Posterior vena cava (tissue), 2 donors: ENCODE measurements at places on chromosomes 6 and 20. TPM values are rescaled to one million over a fixed set of nuclear protein-coding genes. Genes with fewer than 3 reads are reported as not detected.
A peak's percentile ranks its signal among the peaks of the same experiment; 100 is the strongest.

ZNF334 gene
- total RNA-seq, result 1.1 TPM

C6orf141 gene
- total RNA-seq, result 1.6 TPM

TAP2 gene
- total RNA-seq, result 23.3 TPM

DDX43 gene
- total RNA-seq, result 0.43 TPM

TUBB1 gene
- total RNA-seq, result 0.43 TPM

OR2B6 gene
- total RNA-seq, result not detected

DNA sequence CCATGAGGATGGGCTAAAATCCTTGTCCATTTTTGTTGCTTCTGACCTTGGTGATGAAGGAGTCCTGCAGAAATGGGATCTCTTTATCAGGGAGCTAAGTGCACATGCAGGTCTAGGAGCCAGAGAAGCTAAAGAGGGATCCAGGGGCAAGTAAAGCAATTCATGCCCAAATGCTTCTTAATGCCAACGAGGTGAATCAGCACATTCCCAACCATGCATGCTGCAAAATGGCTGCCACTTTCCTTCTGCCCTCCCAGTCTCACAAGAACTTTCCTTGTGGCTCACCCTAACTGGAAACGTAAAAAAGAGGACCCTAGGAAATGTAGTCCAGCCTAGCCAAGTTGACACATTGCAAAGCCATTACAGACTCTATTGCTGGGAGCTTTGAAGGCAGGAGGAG is 298.4 kb downstream of the MAFB start:
- DNase-seq, result no peak

DNA sequence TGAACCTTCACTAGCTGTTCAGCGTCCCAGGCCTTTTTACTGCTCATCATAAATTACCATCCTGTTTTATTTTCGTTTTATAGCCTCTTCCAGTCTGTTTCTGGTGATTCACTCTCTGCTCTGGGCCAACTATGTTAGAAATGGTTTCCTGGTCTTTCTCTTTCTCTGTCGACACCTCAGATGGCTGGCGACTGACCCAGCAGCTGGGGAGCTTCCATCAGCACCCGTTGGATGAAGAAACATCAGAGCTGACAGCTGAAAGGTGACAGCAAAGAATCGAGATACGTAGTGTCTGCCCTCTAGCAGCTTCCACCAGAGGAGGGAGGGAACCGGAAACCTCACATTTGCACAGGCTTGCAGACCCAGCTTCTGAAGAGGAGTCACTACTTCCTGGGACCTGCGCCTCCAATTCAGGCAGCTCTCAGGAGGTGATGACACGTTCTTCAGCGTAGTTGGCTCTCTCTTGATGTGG is 82.9 kb upstream of the MLN start:
- no peak for DNase-seq

DNA sequence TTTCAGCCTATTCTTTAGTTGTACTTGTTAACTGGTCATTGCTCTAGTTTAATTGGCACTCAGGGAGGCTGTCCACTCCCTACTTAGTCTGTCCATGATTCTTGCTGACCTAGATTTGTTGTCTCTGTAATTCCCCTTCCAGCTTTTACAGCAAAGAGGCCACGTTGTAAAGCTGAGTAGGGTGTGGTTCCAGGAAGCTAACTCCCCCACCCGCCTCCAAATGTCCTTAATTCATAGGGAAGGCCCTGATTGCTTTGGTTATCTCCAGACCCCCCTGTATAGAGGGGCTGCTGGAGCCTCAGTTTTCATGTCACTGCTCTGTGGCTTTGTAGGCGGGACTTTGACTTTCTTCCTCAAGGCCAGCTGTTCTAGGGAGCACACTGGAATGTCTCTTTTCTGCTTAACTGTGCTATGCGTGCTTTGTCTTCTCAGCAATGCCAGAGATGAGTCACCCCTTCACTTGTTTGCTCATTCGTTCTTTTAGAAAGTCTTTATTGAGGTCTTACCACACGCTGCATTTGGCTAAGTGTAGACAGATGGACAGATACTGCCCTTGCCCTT is 175.1 kb upstream of the JAG1 start:
- DNase-seq, result no peak

DNA sequence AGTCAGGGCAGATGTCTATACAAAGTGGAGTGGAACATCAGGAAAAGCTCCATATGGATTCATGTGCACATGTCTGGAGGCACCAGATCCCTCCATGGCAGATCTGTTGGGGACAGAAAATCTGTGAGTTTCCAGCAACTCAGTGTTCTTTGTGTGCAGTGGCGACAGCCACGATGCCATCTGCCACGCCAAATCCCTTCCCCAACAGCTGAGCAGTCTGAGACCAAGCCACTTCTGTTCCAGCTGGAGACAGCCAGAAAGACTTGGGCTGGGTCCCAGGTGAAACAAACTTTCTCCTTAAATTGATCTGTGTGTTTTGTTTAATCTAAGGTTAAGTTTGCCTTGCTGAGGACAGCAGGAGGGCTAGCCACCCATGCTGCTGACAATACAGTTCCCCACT is 22.9 kb downstream of the FKBP1A start:
- DNase-seq, result no peak

DNA sequence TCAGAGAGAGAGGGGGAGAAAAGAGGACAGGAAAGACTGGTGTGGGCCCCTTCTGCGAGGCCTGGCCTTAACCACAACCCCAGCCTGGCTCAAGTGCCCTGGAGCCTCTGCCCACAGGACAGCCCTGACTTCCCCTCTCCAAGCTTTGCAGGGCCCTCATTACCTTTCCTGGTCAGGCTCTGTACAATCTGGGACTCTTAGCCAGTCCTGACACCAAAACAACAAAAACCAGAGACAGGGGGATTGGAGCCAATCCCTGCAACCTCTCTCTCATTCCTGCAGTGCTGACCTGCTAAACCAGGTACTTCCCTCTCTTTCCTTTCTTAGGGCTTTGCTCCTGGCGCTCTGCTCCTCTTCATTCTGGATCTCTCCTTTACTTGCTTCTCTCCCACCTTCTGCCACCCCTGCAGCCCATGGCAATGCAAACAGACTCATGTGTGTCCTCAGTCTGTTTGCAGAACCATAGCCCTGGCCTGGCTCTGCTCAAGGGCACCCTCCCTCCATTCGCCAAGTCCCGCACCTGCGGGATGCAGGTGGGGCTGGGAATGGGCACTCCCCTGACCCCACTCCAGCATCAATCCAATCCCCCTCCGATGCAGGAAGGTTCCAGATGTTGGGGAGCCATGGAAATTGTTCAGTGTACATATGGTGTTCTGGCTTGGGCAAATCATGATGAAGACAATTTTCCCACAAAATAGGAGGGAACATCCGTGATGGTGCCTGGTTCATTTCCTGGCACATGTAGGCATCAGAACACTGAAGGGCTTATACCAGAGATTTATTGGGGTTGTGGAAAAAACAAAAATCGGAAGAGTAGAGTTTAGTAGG is 38.1 kb downstream of the RPP40 start:
- DNase-seq, result no peak

DNA sequence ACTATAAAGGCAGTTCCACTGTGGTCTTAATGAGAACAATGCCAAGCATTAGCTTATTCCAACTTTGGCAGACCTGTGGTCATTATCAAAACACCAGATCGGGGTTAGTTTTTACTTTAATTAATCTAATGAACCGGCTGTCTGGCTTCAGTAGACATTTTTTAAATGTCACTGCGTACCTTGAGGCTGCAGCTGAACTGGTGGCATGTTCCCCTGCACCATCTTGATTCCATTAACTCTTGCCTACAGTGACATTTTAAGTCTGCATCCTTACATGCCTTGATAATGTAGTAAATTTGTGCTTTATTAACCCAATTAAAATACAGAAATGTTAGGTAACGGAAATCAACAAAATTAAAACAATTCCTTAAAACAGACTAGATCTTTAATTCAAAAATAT is 127.0 kb downstream of the KIF16B start:
- DNase-seq, result no peak

GRCh38 chr6:95819939-95820338 is 195.8 kb upstream of the FUT9 start:
- DNase-seq, result peak; percentile 41

GRCh38 chr6:50451826-50452400 is 261.4 kb upstream of the TFAP2D start:
- no peak for DNase-seq

GRCh38 chr6:154830771-154831170 is 97.6 kb downstream of the SCAF8 start:
- no peak for DNase-seq

DNA sequence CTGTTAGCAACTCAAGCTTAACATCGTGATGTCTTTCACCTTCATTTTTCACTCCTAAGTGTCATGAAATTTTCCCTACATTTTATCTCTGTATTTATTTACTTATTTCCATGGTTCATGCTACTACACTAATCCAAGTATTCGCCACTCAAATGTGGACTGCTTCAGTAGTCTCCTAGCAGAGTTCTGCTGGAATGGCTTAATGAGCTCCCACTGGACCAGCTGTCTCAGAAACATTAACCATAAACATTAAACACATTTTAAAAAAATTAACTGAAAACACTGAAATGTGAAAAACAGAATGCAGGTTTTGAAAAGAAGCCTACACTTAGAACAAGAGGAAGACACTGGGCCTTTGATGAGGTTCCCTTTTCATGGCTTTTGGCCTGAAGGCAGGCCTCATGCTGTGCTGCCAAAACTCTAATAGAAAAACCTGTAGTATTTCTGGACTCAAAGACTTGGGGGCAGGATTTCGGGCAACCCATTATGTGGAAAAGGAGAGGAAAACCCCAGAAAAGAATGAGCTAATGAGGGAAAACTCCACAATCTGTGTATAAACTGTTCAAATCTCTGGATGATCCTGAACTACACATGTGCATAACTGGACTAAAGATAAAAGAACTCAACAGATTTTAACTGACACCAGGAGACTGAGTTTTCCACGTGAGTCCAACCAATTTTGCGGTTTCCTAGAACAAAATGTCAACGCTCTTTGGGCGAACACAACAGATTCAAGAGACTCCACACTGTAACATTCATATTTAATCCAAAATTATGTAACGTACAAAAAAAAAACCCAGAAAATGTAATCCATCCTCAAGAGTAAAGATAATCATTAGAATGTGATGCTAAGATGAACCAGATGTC is 33.0 kb downstream of the SAMD3 start:
- no peak for DNase-seq

GRCh38 chr6:113960795-113961194 is 10.2 kb downstream of the HDAC2 start:
- DNase-seq, result no peak

DNA sequence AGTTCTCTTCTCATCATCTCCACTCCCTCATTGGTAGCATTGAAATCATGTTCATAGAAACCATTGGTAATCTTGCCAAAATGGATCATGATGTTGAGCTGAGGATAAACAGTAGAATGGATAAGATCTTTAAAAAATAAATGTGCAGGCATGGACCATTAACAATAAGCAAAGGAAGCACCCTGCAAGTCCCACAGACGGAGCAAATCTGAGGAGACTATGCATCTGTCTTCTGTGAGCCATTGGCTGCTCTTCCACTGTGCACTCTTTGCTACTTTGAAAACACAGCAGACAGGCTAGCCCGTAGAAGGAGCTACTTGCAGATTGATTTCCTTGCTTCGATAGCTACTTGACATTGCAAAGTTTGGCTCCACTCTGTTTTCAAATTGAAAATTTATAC is 535.0 kb downstream of the PKHD1 start:
- DNase-seq, result no peak

DNA sequence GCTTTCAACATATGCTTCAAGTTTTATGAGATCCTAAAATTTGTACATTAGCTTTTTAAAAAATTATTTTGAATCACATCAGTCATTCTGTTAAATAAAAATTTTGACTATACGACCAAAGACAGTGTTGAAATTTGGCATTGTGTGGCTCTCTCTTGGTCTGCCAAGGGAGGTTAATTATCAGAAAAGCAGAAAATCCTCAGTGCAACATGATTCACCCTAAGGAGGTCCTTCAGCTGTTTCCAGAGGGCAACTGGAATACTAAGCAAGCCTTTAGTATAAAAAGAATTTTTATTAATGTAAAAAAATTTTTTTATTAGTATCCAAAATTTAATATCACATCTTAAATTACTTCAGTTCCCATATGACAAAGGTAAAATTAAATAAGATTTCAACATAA is 23.1 kb upstream of the TMEM244 start:
- no peak for DNase-seq

GRCh38 chr6:99867026-99867425 is 127.0 kb downstream of the MCHR2 start:
- DNase-seq, result no peak

DNA sequence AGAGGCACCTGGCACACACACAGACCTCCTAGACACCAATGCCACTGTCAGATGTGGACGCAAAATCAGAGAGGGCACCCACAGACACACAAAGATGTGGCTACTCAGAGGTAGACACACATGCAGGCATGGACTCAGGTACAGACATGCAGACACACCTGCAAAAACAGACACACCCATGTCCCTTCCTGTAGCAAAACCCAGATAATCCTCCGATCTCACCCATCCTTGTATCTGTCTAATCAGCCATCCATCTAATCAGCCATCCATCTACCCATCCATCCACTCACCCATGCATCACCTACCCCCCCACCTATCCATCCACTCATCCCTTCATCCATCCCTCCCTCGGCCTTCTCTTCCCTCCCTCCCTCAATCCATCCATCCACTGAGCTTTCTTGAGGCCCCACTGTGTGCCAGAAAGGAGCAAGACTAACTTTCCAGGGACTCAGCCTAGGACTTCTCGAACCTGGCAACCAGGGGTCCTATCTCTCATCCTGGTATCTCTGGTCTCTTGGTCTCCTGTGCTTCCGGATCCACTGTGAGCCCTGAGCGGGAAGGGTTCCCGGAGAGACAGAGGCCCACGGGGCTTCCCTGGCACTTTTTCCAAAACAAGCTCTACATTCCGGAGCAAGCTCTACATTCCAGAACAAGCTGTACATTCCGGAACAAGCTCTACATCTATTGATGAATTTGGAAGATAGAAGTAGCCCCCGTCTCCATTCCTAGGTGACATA is 1.1 kb upstream of the TGM2 start:
- peak; percentile 40 for DNase-seq

- no peak for DNase-seq
Measured at GRCh38 chr6:35425284-35425683, 26.9 kb upstream of the FANCE start.

DNA sequence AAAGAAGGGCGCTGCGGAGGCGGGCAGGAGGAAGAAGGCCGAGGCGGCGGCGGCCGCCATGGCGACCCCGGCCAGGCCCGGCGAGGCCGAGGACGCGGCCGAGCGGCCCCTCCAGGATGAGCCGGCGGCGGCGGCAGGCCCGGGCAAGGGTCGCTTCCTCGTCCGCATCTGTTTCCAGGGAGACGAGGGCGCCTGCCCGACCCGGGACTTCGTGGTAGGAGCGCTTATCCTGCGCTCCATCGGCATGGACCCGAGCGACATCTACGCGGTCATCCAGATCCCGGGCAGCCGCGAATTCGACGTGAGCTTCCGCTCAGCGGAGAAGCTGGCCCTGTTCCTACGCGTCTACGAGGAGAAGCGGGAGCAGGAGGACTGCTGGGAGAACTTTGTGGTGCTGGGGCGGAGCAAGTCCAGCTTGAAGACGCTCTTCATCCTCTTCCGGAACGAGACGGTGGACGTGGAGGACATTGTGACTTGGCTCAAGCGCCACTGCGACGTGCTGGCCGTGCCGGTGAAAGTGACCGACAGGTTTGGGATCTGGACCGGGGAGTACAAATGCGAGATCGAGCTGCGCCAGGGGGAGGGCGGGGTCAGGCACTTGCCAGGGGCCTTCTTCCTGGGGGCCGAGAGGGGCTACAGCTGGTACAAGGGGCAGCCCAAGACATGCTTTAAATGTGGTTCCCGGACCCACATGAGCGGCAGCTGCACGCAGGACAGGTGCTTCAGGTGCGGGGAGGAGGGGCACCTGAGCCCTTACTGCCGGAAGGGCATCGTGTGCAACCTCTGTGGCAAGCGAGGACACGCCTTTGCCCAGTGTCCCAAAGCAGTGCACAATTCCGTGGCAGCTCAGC is 780 bp downstream of the ZCCHC3 start:
- DNase-seq, result peak; percentile 92
